ENCODE measurements at places on chromosomes 12 and 14.

GRCh38 chr14:105527381-105527825 lies 1.0 kb downstream of the TMEM121 start:
- no peak for DNase-seq

DNA sequence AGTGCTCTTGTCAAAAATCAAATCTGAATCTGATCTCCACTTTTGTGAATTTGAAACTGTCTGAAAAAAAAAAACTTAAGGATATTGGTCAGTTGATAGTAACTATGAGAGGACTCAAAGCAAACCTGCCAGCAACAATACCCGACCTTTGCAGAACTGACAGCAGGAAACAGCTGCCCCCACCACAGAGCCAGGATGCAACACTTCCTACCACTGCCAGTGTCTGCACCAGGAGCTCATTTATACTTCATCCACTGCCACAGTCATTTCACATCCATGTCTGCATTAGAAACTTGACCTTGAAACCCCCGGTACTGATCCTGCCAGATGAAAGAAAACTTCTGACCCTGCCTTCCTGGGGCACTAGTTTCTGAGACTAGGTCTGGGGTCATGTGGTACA lies 27.4 kb upstream of the RXYLT1 start:
- DNase-seq, result no peak

DNA sequence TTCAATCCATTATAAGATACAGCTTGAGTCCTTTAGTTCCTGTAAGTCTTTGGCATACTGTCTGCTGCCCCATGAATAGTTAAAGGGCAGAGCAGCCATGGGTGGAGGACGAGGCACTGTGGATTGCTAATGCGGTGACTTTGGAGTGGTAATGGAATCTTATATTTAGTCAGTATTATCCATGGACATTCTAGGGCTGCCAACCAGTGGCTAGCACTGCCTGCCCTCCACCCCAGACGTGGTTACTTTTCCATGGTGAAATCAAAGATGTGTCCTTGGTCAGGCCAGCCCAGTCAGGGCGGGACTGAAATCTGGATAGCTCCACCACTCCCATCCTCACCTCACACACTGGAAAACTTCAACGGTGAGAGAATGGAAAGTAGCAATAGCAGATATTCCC lies 2.3 kb downstream of the TTC9 start:
- DNase-seq, result no peak

DNA sequence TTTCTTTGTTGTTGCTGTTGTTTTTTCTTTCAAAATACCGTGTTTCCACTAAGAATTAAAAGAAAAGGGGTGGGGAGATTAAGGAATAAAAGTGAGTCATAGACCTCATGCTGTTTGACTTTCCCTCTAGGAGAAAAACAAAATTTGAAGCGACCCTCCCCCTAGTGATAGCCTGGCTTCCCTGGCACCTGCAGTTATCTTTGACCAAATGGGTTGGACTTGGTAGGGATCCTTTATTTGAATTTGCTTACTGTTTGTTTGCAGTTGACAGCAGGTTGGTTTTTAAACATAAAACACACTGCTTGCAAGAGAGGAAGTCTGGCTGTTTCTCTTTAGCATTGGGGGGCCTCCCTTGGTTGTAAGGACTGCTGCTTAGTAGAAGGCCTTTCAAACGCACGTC lies 14.0 kb downstream of the OTX2 start:
- DNase-seq, result no peak

- DNase-seq, result no peak
Observed at GRCh38 chr14:81091660-81092059, 129.1 kb downstream of the GTF2A1 start.

- peak; percentile 51 for DNase-seq
Observed at GRCh38 chr12:58566599-58566998, 353.7 kb downstream of the LRIG3 start.

- DNase-seq, result no peak
Observed at GRCh38 chr12:108109954-108110353, 19.1 kb upstream of the WSCD2 start.

GRCh38 chr14:99831903-99832685 lies 38.9 kb downstream of the EML1 start:
- no peak for DNase-seq

DNA sequence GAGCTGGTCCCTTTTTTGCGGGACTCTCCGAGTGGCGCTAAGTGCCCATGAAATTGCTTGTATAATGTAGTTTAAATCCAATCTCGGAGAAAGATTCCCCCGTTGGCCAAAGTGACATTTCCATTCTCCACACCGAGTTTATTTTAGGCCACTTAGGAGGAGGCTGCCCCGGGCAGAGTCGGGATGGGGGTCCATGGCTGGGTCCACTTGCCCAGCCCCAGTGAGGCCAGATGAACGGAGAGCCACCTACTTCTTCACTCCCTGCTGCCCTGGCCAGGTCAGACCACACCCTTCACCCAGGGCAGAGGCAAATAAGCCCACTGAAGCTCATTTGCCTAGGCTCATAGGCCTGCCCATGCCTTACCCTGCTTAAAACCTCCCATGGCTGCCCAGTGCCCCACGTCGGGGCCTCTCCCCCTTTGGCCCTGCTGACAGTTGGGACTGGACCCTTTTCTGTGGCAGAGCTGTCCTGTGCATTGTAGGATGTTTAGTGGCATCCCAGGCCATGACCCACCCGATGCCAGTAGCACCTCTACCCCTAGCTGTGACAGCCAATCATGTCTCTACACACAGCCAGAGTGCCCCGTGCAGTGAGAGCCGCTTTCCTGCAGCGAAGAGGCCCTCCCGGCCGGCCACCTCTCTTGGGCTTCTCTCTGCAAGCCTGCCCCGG lies 51.3 kb downstream of the FAM222A start:
- DNase-seq, result no peak

GRCh38 chr12:131457331-131458047 lies 253.4 kb upstream of the SFSWAP start:
- DNase-seq, result no peak

DNA sequence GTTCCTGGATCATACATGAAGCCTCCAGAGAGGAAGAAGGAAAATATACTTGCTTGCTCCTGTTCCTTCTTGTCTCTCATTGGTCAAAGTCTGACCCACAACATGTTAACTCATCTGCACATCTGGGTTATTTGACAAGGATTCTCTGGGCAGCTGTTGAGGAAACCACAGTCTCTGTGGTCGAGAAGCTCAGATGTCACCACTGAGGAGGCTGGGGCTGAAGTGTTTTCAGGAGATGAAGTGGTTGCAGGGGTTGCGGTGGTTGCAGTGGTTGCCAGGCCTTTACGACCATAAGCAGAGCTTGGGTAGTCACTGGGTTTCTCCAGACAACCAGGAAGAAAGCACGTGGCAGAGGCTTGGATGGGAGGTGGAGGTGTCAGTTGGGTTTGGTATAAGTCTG lies 265.0 kb upstream of the LRIG3 start:
- no peak for DNase-seq

DNA sequence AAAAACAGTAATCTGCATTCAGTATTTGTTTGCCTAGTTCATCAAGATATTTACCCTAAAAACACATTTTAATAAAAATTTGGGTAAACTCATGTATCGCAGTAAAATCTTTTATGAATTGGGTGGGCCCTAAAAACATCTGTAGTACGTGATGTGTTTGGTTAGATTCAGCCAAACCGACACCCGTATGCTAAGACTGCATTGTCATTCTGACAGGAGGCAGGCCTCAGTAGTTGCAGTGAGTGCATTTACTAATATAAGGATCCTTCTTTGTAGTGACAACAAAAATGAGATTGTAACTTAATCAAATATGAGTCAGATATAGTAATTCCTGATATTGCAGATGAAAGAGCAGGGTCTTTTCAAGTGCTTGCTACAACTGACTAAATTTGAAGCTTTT lies 191.8 kb downstream of the SLC16A7 start:
- no peak for DNase-seq

DNA sequence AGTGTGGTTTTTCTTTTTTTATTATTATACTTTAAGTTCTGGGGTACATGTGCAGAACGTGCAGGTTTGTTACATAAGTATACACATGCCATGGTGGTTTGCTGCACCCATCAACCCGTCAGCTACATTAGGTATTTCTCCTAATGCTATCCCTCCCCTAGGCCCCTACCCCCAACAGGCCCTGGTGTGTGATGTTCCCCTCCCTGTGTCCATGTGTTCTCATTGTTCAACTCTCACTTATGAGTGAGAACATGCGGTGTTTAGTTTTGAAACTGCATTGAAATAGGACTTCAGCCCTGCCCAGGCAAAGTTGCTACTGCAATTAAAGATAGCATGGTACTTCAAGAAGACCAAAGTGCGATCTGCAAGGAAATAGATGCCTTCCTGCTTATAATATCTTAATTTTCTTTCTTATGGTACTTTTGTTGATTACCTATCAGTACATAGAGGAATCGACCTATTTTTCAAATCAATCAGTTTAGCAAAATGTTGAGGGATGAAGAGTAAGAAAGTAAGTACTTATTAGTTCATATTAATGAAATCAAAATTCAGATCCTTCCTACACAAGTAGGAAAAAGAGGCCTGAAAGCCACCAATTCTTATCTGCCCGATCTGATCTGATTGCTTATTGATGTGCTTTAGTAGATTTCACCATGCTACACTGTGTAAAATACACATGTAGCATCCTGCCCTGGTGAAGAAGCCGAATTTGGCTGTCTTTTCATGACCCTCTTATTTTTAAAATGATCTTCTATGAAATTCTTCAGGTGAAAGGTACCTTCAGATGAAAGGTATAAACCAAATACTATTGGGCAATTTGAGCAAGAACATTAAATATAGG lies 1.6 kb downstream of the LTA4H start:
- DNase-seq, result no peak

DNA sequence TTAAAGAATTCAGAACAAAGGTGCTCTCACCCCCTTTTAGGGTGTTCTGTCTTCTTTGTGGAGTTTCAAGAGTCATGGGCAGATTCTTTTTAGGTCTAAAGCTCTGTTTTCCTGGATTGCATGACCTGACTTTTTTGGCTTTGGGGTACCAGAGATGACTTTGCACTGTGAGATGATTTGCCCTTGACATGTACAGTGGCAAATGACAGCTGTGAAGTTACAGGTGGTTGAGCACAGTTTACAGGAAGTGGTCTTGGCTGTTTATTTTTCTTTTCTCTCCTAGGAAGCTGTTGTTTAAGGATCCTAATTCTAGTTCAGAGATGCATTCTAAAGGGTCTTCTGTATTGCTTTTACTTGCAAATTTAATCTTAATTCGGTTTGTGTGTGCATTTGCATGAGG lies 83.8 kb upstream of the METAP2 start:
- no peak for DNase-seq

DNA sequence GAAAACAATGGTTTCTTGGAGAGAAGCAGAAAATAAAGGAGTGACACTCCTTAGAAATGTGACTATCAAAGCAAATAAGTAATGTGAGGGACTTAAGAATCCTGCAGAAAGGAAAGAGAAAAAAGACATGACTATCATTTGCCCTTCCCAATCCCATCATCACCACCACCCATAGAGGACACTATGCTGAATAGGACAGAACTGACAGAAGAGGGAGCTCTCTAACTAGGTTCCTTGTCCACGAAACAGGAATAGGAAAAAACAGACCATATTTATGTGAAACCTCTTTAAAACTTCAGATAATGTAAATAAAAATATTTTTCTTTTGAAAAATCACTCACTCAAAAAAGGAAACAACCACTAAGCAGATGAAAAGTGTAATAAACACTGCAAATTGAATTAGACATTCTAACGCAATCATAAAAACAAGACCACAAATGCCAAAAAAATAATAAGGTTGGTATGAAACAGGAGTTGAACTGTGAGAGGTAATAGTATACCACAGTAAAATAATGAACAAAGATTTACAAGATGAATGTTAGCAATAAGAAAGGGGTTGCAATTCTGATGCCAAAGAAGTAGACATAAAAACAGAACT lies 24.1 kb downstream of the KLRD1 start:
- no peak for DNase-seq

GRCh38 chr12:12240662-12241340 lies 26.0 kb downstream of the LRP6 start:
- no peak for DNase-seq

- no peak for DNase-seq
Observed at GRCh38 chr12:104049903-104050356, at the start of gene GLT8D2. GLT8D2 (minus strand) TSS chr12:104050187; CDS start chr12:104019648, 30,539 bp downstream.

GRCh38 chr12:110578694-110579534 lies 4.2 kb downstream of the PPTC7 start:
- DNase-seq, result no peak

- no peak for DNase-seq
Observed at GRCh38 chr12:131092901-131093603, 139.3 kb downstream of the ADGRD1 start.

Measured in DMS 273 treated with DMSO at 0.1 percent for 48 hours (cell line).